ENCODE measurements at places on chromosomes 4 and X.

- no peak for DNase-seq
Observed at GRCh38 chr4:81757691-81758090, 286.0 kb upstream of the RASGEF1B start.

DNA sequence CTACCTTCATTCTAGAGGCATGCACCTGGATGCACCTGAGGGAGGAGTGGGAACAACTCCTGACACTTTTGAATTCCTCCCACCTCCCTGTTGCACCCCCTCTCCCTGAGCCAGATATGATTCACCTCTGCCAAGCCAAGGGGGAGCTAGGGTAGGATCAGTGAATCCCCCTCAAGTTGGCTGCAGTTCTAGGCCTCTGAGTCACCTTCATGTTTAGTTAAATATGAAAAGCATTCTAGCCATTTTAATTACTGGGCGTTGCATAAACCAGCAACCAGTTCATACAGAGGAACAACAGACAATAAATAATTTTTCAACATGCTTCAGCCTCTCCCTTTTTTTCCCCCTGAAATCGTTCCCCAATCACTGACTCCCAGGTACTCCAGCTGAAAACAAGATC is 1440.2 kb downstream of the ADGRL3 start:
- DNase-seq: no peak

DNA sequence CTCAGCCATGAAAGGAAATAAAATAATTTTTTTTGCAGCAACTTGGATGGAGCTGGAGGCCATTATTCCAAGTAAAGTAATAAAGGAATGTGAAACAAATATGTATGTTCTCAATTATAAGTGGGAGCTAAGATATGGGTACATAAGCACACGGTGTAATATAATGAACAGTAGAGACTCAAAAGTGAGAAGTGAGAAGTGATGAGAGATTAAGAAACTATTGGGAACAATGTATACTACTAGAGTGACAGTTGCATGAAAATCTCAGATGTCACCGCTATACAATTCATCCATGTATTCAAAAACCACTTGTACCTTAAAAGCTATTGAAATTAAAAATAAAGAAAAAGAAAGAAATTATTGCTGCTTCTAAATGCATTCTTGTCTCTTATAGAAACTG is 182.9 kb upstream of the TACR3 start:
- no peak for DNase-seq

- DNase-seq: no peak
Observed at GRCh38 chr4:164779811-164780216, 25.9 kb downstream of the SMIM31 start.

- no peak for DNase-seq
Observed at GRCh38 chrX:48908600-48908999, 2.8 kb downstream of the SLC35A2 start.

DNA sequence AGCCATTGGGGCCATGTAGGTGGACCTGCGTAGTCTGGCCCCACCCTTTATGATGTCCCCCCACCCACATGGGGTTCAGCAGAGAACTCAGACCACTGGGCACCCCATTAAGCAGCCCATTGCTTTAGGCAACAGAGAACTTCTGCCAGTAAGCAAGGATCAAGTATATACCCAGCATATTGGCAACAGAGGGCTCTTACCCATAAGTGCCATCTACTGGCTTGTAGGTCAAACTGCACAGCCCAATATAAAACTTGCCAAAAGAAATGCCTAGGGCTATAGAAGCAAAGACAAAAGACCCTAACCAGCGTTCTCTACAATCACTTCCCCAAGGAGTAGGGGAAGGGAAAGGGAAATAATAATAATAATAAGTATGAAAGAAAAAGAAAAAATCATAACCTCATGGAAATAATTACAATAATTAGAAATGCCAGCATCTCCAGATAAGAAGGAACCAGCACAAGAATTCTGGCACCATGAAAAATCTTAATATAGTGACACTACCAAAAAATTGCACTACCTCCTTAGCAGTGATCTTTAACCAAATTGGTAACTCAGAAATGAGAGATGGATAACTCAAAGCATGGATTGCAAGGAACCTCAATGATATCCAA is 1090.7 kb downstream of the FAT4 start:
- no peak for DNase-seq

DNA sequence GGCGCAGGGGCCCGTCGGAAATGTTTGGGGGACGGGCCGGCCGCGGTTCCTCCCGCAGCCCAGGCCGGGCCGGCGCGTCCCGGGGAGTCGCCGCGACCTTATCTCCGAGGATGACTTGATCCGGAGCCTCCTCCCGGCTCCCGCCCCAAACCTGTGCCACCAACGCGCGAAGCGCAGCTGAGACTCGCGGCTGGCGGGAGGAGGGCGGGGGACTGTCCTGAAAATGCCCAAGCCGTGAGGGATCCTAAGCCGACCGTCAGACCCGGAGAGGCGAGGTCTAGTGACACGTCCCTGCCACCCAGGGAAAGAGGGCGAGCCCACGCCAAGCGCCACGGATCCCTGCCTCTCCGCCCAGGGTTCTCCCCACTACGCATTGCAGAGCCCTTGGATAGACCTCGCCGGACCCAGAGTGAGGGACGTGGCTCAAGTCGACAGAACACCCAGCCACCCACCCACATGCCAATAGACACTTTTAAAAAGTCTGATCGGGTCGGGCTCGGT is 26.9 kb downstream of the UTP14A start:
- no peak for DNase-seq

DNA sequence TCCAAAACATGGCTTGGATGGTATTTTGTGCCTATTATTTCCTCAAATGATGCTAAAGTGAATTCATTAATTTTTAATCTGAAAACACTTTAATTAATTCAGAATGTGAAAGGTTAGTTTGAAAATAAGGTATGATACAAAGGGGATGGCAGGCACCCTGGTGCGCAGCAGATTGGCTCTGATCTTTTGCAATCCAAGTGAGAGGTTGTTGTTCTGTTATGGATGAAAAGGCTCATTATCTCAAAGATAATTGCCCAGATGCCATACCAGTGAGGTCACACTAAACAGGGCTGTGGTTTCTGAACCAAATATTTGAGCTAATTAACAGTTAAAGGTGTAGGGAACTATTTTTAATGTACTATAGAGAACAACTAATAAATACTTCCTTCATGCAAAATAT is 504.9 kb downstream of the RAPGEF2 start:
- DNase-seq: no peak

DNA sequence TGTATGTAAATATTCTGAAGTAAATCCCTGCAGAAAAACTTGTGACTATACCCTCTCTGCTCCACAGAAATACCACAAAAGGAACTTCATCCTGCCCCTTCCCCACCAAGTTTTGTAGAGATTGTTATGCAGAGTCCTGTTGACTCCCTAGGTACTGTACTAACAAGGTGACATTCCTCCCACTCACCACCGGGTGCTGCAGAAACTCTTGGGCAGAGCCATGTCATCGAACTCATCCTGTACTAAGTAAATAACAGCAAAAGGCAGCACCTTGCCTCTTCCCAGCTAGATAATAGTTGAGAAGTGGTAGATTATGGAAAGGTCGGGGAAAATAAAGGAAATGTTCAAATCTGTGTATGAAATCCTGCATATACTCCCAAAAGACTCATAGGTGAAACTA is 233.3 kb downstream of the STPG2 start:
- DNase-seq: no peak

- no peak for DNase-seq
Observed at GRCh38 chrX:136255541-136255940, 4.3 kb upstream of the MAP7D3 start.

GRCh38 chr4:6109842-6110560 is 90.3 kb downstream of the JAKMIP1 start:
- no peak for DNase-seq

DNA sequence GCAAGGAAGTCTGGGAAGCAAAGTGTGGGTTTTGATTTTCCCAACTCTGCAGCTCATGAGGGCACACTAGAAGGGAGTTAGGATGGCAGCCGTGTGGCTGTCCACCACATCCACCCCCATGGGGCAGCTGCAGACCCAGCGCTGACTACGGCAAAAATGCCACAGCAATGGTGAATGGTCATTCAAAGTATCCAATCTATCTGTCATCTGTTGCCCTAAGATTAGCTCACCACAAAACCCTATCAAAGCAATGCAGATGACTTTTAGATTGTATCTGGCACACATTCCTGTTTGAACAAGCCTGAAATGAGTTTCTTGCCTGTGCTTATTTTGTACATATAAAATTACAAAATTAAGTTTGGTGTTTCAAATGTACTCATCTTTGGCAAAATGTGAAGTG is 29.7 kb upstream of the HPSE start:
- DNase-seq: no peak

GRCh38 chrX:79721234-79721633 is 293.3 kb upstream of the TBX22 start:
- DNase-seq: no peak

- DNase-seq: no peak
Observed at GRCh38 chr4:83149865-83150652, 35.5 kb upstream of the PLAC8 start.

GRCh38 chr4:149801416-149801815 is 14.2 kb downstream of the IQCM start:
- no peak for DNase-seq

GRCh38 chr4:108352664-108353308 is 184.1 kb upstream of the LEF1 start:
- no peak for DNase-seq

DNA sequence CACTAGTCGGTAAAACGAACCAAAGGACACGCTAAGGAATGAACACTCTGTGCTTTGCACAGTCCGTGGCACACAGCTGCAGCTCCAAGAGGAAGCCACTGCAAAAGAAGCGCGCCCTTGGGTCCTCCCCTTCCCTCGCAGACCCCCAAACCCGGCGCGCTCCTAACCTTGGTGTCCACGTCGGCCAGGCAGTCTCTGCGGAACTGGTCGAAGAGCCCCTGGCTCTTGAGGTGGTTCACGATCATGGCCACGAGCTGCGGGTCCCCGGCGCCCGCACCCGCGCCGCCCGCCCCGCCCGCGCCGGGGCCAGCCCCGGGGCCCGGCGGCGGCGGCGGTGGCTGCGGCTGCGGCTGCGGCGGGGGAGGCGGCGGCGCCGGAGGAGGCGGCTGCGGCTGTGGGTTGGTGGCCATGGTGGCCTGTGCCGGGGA is 333 bp downstream of the BOD1L1 start:
- DNase-seq: no peak

GRCh38 chr4:150418757-150419410 is 163.1 kb upstream of the MAB21L2 start:
- no peak for DNase-seq

DNA sequence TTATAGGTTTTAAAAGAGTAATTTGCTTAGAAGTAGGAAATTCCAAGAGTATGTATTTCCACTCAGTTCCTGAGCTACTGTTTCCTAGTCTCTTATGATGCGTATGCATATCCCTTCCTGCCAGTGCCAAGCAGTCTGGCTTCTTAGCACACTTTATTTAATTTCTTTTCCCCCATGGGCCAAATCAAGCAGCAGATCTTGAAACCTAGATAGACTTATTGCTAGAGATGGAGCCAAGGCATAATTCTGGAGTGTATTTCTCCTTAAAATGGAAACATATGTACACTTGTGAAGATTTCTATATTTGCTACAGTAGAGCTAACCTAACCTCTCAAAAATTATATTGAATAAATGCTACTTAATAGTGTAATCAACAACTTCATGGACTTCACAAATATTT is 2337.6 kb downstream of the PCDH7 start:
- DNase-seq: no peak

DNA sequence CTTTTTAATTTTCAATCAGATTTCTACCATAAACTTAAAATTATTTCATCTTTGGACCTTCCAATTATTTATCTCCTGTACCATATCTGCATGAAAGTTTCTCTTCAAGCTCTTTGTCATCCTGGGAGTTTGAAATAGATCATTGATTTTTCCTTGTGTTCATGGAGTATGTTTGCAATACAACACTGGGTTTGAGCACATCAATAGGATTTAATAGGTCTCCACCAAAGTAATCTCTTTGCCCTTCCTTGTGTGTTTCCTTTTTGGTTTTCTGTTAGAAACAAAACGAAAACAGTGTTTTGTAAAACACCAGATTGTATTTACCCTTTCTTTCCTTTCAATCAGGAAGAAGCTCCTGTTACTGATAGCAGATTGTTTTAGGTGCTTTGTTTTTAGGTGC is 11.9 kb downstream of the FMR1 start:
- no peak for DNase-seq

DNA sequence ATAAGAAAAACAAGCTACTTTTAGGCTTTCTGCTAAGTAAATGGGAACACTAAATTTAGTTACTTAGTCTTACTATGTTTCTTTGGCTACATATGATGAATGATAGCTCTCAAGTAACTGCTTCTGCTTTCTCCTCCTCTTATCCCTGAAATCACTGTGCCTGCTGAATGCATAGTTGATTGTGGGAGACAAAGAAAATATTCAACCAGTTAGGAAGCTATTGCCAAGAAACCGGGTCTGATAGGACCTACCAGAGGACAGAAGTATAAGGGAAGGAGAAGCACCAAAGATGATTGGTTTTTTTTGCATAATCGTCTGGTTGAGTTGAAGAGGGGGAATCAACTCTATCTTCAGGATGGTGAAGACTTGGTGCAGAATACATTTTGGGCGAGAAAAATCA is 28.0 kb upstream of the NDUFC1 start:
- no peak for DNase-seq

GRCh38 chr4:118740869-118741268 is 55.7 kb downstream of the METTL14 start:
- no peak for DNase-seq

DNA sequence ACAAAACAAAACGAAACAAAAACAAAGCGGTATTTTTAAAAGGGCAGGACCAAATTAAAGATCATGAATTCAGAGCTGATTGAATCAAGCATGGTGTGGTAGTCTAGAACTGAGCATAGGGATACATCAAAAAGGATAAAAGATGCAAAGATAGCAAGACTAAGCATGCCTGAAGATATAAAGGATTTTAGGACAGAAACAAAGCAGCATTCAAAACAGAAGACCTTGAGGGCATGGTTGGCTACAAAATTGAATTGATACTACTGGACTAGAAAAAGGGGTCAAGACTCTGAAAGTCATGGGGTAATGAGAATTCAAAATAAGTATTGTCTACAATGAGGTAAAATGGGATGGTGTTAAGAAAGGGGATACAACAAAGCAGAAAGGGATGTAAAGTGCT is 41.6 kb downstream of the RAB33A start:
- no peak for DNase-seq

DNA sequence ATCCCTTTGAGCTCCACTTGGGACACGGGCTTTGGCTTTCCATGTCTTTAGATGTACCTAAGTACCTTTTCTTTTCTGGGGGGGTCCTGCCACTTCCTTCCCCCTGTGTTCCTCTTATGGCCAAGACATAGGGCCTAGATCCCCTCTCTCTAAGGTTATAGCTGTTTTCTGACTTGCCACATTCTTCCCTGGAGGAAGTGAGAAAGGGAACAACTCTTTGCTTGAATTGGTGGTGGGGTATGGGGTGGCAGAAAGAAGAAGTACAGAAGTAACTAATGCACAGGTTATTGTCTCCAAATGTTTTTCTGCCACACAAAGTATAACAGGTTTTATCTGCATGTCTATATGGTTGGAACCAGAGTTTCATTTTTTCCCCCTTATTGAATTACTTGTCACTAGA is 29.7 kb upstream of the DIPK2B start:
- DNase-seq: no peak

- no peak for DNase-seq
Observed at GRCh38 chr4:2006956-2007653, 1.7 kb downstream of the NELFA start.
